ENCODE measurements at places on chromosomes 1 and 21.

DNA sequence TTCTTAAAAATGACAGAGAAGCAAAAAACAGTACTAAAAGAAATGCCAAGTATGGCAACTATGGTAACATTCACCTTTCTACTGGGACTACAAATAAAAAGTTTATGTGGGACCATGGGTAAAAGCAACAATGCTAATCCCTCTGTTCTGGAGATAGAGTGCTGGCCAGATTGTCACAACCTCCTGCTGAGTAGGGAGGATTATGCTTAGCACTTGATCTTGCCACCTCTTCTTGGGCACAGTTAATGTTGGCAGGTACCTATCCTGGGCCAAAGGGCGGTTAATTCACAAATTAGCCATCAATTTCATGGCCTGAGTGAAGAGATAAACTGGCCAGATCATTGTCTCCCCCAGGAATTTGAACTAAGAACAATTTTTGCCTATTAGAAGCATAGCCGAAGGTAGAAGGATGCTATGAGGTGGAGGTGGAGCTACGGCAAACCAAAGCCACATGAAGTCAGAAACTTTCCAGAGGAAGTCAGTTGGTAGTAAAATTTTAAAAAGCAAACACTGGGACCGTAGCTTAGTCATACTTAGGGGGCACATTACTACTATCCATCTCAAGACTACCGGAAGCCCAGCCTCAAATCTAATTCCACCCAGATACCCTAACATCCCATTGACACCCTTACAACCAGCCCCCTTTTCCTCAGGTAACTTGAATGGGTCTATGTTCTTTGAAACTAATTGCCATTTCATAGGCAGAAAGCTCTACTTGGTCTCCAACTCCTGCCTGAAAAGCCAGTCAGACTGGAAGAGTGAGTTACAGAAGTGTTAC is 2.7 kb downstream of the SCYL3 start:
- DNase-seq, result no peak

DNA sequence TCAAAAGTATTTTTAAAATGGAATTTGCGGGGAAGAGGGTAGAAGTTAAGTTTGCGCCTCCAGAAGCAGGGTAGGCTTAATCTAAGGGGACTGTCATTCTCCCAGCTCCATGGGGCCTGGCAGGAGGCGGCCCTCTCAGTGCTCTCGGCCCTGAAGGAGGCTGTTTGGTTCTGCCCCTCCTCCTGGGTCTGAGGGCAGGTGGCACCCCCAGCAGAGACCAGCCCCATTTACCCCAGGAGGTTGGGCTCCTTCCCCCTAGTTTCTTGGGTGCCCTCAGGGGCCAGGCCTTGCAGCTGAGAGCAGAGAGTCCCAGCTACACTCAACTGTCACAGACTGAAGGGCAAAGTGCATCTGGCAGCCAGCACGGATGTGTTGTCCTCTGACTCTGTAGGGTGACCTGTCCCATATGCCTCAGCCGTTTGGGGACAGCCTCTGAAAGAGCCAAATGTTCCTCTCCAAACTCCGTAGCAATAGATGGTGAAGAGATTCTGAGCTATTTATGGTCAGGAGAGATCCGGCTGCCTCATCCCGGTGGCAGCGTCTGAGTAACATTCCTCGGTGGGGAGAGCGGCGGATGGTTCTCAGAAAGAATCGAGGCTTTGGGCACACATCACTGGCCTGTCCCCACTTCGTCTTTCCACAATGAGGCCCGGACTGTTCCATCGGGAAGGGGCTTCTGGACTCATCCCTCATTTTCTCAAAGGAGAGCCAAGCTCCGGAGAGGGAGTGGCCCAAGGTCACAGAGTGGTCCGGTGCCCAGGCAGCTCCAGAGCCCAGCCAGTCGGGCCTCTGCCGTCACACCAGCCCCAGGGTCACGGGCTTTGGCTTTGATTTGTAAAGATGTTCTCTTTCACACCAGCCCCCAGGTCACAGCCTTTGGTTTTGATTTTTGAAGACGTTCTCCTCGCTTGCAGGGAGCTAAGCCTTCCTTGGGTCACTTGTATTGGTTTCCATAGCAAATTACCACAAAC is 424.2 kb upstream of the VAMP3 start:
- DNase-seq, result no peak

DNA sequence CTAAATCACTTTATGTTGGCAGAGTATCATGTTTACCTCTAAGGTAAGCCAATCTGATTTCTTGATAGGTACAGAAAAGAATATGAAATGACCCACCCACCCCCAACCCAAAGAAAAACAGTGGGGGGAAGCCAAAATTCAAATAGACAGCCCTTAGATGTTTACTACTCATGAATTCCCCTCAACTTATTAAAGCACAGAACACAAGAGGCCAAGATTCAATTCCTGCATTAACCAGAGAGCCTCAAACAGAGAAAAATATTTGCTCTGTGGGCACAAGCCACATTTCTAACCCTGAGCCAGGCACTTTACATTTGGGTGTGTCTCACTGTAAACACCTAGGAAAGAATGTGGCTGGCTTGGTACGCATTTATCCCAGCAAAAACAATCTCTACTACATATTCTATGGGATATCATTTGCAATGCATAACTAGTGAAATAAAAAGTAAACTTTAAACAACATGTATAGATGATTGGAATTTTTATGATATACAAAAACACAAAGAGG is 84.3 kb downstream of the PTPN14 start:
- DNase-seq, result no peak

- no peak for DNase-seq
Observed at GRCh38 chr1:183844806-183845205, 39.9 kb downstream of the RGL1 start.

DNA sequence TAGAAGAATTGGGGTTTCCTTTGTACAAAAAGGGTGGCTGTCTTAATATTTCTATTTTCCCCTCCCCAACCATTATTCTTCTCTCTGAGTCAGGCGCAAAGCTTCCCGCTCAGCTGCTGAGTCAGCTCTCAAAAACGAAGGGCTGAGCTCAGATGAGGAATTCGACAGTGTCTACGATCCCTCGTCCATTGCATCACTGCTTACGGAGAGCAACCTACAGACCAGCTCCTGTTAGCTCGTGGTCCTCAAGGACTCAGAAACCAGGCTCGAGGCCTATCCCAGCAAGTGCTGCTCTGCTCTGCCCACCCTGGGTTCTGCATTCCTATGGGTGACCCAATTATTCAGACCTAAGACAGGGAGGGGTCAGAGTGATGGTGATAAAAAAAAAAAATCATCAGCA is 3.0 kb upstream of the TUFT1 start:
- DNase-seq, result no peak

GRCh38 chr1:39109644-39110043 is 83.5 kb downstream of the NDUFS5 start:
- DNase-seq, result no peak

- DNase-seq, result peak; percentile 10
Observed at GRCh38 chr1:202577381-202577780, 132.9 kb downstream of the SYT2 start.

DNA sequence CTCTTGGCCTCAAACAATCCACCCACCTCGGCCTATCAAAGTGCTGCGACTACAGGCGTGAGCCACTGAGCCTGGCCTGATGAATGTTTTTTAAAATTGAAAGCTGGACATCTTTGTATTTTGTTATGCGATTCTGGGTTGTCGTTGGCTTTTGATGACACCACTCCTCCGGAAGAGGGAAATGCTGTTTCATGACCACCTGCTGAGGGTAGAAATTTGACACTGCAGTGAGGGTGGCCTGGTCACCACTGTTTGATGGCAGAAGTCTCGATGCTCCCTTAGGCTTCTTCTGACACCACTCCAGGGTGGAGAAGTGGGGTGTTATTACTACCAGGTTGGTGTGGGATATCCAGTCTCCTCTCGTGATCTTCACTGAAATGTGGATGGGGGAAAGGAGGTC is 357.2 kb downstream of the RGS7 start:
- no peak for DNase-seq

GRCh38 chr1:247443641-247444040 is 14.3 kb downstream of the OR2B11 start:
- DNase-seq, result peak; percentile 71

- no peak for DNase-seq
Observed at GRCh38 chr21:41852929-41853320, 26.2 kb downstream of the PRDM15 start.

- DNase-seq, result no peak
Observed at GRCh38 chr1:46489638-46490405, at the start of gene DMBX1. DMBX1 (plus strand) TSS chr1:46489836; CDS start chr1:46507011, 17,175 bp downstream.

DNA sequence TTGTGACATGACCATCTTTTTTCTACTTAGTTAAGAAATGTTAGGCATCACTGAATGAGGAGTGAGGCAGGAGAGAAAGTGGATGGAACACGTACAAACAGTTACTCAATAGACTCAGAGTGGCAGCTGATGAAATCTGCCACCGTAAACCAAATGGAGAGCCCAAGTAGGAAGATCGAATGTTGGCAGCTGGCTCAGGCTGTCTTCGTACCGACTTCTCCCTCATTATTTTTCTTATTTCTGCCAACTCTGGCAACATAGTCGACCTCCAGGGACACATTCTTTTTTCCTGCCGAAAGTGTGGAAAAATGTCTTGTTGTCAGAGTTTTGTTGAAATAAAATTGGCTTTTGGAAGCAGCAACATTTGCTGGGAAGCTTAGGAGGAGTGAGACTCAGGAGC is 143.3 kb downstream of the GREM2 start:
- no peak for DNase-seq

DNA sequence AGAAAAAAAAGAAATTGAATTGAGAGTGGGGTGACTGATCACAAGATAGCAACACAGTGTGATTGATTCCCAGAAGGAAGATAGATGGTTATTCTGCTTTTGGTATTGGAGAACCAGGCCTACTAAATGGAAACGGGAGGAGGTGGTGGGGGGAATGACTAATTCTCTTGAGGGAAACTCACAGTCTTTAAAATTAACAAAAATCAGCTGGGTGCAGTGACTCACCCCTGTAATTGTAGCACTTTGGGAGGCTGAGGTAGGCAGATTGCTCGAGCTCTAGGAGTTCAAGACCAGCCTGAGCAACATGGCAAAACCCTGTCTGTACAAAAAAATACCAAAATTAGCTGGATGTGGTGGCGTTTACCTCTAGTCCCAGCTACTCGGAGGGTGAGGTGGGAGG is 134.6 kb upstream of the PDE4B start:
- no peak for DNase-seq

- no peak for DNase-seq
Observed at GRCh38 chr1:167110586-167110985, 16.7 kb downstream of the STYXL2 start.

GRCh38 chr1:199399996-199400724 is 627.4 kb upstream of the NR5A2 start:
- no peak for DNase-seq

DNA sequence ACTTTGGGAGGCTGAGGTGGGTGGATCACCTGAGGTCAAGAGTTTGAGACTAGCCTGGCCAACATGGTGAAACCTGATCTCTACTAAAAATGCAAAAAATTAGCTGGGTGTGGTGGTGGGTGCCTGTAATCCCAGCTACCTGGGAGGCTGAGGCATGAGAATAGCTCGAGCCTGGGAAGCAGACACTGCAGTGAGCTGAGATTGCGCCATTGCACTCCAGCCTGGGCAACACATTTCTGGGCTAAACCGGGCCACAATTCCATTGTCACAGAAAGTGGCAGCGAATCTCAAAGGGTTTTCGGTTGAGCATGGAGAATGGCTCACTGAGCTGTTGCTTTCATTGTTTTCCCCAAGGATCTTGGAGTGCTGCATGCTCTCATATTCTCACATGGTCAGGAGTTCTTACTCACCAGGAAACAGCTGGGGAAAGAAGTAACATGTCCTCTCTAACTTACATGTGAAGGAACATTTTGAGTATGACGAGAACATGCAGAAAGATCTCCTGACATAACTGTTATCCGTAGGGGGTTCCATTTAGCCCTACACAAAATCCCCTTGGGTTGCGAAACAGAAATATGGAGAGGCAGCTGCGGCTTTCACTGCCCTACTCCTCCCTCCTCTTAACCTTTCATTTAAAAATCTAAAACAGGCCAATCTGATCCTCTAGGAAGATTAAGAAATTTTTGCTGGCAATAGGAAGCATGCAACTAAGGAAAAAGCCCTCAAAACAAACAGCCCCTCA is 341.1 kb downstream of the PCP4 start:
- DNase-seq, result no peak

DNA sequence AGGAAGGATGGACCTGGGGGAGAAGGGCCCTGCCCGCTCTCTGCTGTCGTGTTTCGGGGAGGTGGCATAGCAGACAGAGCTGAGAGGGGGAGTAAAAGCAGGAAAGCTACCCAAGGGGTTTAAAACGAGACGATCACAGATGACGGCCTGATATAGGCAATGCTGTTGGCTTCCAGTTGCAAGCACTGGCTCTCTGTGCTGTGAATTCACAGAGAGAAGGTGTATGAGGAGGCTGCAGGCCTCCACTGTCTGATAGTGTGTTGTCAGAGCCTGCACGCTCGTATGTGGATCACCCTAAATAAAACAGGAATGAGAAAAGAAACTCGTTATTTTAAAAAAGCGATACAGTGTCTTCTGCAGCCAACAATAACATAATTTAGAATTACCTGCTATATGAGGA is 57.4 kb downstream of the LGR6 start:
- DNase-seq, result no peak

DNA sequence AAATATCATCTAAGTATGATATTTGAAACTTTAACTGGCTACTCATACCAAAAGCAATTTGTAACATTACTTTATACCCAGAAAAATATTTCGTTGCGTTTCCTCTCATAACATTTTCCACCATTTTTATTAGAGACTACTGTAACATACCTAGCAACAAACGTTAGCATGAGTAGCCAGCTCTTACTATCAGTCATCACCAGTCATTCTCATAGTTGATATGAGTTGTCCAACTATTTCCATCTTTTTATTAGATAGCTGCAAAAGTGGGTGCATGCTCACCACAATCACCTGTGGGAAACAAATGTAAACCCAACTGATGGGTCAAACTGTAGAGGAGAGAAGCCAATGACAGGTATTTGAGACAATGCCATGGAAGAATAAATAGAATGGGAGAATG is 114.6 kb downstream of the AKT3 start:
- no peak for DNase-seq

GRCh38 chr1:25566176-25566729 is 22.8 kb downstream of the LDLRAP1 start:
- no peak for DNase-seq

DNA sequence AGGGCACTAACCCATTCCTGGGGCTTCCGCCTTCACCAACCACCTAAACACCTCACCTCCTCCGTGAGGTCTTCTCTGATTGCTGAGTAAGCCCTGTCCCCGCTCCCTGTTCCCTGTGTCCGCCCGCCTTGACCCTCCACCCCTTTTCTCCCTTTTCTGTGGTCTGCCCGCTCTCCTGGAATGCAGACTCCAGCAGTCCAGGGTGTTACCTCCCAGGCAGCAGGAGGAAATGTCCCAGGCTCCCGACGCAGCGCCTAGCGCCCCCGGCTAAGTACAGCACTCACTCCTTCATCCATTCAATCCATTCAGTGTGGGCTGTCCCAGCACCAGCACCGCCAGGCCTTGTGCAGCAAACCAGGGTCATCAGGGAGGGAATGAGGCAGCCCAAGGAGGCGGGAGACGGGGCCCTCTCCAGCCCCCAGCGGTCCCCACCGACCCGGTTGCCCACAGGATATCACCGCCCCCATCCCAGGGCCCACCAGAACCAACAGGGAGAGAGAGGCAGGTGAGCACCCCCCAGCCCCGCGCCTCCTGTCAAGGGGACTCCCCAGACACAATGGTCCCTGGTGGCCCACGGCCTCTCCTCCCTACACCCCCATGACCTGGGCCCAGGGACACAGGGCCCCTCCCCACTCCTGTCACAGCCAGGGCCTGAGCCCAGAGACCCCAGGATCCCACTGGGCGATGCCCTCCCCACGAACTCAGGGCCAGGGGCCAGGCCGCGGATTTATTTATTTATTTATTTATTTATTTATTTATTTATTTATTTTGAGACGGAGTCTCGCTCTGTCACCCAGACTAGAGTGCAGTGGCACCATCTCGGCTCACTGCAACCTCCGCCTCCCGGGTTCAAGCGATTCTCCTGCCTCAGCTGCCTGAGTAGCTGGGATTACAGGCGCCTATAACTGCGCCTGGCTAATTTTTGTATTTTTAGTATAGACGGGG is 10.2 kb downstream of the TNFRSF14 start:
- DNase-seq, result no peak

Measured in vagina (tissue), 2 donors.